ENCODE measurements at places on chromosomes 16 and 17.

DNA sequence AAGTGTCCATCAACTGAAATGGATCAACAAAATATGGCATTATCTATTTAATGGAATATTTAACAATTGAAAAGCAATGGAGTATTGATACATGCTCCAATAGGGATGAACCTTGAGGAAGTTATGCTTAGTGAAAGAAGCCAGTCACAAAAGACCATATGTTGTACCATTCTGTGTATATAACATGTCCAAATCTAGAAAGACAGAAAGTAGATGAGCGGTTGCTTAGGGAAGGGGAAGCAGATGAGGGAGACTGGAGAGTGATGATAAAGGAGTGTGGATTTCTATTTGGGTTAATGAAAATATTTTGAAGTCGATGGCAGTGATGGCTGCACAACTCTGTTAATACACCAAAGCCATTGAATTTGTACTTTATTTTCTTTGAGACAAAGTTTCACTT lies 8.5 kb upstream of the ERN1 start:
- no peak for DNase-seq

- DNase-seq, result peak; percentile 13
Observed at GRCh38 chr16:1991135-1991551, 1.4 kb downstream of the SYNGR3 start.

DNA sequence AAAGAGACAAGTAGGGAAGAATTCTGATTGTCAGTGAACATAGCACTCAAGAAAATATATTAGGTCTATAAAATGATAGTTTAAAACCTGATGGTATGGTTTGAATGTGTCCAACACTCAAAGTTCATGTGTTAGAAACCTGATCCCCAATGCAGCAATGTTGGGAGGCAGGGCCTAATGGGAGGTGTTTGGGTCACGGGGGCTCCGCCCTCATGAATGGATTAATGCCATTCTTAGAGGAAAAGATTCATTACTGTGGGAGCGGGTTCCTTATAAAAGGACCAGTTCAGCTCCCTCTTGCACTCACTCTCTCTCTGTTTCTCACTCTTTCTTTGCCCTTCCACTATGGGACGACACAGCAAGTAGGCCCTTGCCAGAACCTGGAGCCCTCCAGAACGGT lies 41.5 kb upstream of the SLC47A1 start:
- no peak for DNase-seq

DNA sequence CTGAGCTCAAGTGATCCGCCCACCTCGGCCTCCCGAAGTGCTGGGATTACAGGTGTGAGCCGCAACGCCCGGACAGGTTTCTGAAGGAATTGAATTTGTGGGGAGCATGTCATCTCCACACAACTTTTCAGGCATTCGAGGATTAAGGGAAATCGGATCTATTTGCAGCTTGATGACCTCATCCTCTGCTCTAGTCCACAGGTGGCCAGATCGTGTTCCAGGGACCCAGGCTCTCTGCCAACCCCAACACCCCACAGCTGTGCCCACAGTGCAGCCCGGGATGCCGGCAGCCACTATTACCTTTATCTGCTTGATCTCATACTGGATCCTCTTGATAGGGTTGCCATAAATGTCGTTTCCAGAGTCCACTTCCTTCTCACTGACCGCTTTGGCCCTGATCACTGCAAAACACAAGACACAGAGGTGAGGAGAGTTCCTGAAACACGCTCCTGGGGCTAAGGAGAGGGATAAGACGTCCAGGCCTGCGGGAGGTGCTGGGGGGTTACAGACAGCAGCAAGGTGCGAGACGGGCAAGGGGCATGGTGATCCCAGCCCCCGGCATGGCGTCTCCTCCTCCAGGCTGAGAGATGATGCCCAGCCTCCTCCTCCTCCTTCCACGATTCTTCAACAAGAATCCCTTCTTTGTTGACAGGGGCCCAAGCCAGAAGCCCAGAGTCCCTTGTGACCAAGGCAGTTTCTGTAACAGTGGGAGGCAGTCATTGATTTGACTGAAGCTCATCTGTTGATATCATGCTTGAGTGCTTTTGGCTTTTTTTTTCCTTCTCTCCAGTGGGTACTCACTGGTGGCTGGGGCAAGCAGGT lies 29.3 kb downstream of the CEP295NL start:
- peak; percentile 75 for DNase-seq

GRCh38 chr17:43170766-43171585 lies at the start of gene NBR1:
Gene NBR1 (plus strand): TSS chr17:43171214. CDS start chr17:43175800, 4,586 bp downstream.
- peak; percentile 94 for DNase-seq

DNA sequence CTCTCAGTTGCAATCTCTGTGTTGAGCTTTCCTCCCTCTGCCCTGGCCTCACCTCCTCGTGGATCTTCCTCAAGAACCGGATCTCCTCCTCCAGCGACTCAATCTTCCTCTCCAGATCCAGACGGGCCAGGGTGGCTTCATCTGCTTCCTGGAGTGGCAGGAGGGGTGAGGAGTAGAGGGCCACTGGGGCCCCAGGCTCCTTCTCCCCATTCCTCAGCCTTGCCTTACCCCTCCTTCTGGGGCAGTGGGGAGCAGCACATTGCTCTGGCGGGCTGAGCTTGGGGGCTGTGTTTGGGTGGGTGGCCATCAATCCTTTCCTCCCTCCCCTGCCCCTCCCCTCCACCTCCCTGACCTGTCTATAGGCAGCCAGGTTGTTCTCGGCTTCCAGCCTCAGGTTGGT lies 1.6 kb downstream of the GFAP start:
- DNase-seq, result no peak

DNA sequence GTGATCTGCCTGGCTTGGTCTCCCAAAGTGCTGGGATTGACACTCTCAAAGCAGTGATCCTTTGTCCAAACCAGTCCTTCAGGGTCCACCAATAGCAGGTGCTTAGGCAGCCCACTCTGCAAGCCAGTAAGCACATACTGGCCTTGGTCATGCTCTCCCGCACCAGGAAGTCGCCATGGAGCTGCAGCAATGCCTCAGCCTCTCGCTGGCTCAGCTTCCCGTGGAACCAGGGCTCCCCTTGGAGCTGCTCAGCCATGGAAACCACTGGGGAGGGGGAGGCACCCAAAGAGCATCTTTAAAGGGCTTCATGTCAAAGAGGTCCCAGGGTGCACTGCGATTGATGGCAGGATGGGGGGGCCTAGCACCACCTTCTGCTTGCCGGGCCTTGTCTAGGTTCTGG lies 9.6 kb upstream of the UBTF start:
- DNase-seq, result no peak

DNA sequence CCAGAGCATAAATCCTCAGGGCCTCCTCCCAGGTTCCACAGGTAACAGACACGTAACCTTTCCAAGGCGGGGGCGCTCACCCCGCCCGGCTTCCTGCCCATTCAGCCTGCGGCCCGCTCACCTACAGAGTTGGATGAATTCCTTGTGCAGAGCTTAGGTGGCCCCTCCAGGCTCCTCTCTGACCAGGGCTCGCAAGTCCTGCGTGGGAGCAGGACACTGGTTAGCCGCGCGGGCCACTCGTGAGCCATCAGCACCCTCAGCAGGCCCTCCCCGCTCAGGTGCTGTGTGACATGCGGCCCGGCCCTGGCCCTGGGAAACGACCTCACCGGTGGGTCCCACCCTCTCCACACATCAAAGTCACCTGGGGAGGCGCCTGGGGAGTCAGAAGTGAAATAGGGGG lies 528 bp downstream of the TERB1 start:
- no peak for DNase-seq

Data from head of caudate nucleus (tissue), 42 donors.